ENCODE measurements at places on chromosomes 11 and 22.

DNA sequence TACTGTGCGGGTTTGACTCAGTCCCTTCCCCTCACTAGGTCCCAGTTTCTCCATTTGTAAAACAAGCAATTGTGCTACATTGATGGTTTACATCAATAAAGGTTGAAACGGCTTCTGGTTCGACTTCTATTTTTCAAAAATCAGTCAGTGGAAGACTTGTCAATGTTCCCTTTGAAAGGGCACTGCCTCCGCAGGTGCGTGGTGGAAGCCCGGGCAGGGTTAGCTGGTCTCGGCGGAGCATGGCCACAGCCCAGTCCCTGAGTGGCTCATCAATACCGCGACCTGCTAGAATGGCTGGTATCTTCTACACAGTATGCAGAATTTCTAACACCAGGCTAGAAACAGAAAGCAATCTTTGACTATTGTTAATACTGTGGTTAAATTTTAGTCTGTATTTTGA, 16.1 kb downstream of the MS4A10 start:
- peak; percentile 13 for DNase-seq

GRCh38 chr22:44271732-44272400, 40.9 kb downstream of the SHISAL1 start:
- no peak for DNase-seq

DNA sequence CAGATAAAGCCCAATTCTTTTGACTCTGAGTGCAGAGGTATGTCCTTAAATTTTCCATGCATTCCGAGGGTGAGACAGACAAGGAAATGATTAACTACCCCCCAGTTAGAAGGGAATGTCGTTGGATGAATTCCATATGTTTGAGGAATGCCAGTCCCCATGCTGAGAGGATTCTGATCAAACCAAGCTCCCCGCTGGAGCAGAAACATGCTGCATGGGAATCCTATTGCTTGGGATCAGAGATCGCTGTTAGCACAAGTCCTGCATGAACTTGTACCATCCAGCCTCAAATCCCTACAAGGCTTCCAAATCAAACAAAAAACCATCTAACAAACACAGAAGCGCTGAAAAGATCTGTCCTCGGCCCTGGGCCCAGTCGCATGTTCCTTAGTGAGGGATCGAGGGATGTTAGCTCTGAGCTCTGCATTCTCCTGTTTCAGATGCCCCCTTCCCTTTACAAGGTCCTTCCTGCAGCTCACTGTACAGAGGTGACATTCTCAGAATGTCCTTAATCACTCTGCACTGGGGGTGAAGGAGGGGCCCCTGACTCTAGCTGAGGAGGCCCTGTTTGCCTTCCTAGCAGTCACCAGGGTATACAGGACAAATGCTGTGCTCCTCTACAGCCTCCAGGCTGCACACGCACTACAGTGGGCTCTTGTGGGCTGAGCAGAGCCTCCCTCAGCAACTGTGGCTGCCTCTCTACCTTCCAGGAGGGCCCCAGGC, 353.4 kb downstream of the TENM4 start:
- DNase-seq: no peak

DNA sequence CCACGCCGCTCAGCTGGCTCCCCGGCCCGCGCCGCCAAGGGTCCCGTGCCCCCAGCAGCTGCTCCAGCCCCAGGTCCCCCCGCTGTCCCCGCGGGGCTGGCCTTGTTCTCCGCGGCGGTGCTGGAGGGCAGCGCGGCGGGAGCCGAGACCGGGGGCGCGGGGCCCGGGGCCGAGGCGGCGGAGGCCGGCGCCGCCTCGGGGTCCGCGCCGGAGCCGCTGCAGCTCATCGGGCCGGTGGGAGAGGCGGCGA, 128 bp downstream of the TAF10 start:
- no peak for DNase-seq

- DNase-seq: no peak
These were observed 12.7 kb downstream of the FAM76B start for GRCh38 chr11:95776859-95777258.

GRCh38 chr22:39153220-39153717, 789 bp upstream of the CBX7 start:
- DNase-seq: no peak

DNA sequence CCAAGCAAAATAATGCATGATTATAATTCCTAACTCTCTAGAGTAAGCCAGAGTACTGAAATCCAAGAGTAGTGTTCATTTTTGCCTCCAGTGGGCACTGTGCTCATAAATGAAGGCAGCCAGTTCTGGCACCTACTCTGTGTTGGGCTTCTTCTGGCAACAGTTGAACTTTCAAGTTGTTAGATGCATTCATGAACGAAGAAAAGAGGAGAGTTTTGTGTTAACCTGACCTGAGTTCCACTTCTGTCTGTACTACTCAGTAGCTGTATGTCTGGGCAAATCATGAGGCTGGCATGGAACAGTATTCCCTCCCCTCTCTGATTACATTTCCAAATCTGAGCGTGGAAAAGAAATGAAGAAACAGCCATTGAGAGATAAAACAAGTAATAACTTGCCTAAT, 20.3 kb upstream of the TENM4 start:
- no peak for DNase-seq

DNA sequence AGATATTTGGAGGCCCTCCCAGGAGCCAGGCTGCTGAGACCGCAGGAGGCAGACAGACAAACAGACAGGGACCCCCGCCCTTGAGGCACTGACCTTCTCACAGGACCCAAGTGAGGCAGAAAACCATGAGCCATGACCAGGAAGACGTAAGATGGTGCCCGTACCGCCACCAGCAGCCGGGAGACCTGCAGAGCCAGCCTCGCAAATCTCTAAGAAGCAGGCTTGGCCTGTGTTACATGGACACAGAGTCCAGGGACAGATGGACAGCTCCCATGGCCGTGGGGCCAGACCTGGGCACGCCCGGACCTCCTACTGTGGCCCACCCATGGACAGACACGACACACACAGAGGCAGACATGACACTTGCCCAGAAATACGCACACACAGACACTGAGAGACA, 30.7 kb upstream of the TOLLIP start:
- no peak for DNase-seq

- DNase-seq: peak; percentile 50
These were observed 6.0 kb downstream of the APOL1 start for GRCh38 chr22:36258701-36259614.

DNA sequence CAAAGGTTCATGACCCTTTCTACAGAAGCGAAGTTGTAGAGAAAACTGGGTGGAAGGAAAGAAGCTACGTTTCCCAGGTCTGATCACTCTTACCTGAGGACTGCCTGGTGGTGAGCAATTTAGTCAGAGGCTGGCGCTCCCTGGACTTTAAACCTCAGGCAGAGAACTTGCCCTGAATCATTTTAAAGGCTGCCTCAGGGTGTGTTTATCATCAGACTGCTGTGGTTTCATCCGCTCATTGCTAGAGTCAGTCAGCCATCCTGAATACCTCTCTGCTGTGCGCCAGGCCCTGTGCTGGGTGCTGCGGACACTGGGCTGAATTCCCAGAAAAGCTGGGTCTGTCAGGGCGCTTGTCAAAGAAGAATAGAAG, 2.7 kb downstream of the DTX4 start:
- DNase-seq: no peak

GRCh38 chr11:126176853-126177470, 34.5 kb downstream of the RPUSD4 start:
- DNase-seq: peak; percentile 19

Measured in left ventricle myocardium superior (tissue), 1 donor.